Mammary epithelial cell (primary cell): ENCODE measurements at places on chromosomes 13 and 19.

GRCh38 chr13:97938706-97939475 is 14.6 kb upstream of the IPO5 start:
- DNase-seq = no peak

DNA sequence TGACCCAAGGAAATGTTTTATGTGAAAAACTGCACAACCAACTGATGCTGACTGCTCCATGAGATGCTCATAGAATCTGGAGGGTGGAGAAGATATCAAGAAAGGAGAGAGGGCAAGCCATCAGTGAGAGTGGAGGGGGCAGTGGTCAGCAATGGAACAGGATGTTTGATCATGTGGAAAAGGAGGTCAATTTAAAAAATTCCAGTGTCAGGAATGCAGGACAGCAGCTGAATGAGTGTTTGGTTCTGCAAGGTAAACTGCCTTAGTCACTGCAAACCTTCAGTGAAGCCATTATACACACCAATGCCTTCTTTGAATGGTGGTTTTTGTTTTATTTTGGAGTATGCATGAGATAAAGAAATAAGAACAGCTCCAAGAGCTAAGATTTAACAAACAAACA is 121.5 kb downstream of the FGF14 start:
- no peak for DNase-seq

DNA sequence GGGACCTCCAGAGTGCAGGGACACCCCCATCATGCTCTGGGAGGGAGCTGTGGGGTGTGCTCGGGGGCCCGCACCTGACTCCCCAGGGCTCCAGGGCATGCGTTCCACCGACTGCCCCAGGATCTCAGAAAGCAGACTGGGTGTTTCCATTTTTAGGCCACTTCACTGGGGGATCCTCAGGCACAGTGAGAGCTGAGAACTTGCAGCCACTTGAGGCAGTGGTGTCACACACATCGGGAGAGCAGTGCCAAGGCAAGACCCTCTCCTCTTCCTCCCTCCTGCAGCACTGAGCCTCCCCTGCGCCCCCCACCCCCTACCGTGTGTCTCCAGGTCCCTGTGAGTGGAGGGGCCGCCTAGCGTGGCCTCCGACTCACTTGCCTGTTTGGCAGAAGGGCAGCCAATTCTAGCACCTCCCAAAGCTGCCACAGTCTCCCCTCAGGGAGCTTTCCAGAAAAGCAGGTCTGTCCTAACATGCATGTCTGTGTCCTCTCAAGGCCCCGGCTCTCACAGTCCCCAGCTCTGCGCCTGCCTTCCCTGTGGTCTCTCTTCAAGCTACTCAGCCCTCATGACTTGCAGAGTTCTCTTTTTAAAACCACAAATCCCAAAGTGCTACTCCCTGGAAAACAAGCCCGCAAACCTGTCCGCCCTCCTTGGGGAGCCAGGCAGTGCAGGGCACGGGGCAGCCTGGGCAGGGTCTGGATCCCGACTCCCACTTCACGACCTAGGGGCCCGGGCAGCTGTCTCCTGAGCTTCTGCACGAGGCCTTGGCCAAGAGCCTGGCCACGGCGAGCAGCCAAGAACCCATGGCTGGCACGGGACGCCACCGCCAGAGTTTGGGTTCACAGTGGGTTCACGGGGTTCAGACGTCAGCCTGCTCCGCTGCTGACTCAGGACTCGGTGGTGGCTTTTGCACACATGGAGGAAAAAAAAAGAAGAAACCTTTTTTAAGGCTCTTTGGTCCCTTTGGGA is 94.1 kb downstream of the STK24 start:
- DNase-seq = peak; percentile 67

DNA sequence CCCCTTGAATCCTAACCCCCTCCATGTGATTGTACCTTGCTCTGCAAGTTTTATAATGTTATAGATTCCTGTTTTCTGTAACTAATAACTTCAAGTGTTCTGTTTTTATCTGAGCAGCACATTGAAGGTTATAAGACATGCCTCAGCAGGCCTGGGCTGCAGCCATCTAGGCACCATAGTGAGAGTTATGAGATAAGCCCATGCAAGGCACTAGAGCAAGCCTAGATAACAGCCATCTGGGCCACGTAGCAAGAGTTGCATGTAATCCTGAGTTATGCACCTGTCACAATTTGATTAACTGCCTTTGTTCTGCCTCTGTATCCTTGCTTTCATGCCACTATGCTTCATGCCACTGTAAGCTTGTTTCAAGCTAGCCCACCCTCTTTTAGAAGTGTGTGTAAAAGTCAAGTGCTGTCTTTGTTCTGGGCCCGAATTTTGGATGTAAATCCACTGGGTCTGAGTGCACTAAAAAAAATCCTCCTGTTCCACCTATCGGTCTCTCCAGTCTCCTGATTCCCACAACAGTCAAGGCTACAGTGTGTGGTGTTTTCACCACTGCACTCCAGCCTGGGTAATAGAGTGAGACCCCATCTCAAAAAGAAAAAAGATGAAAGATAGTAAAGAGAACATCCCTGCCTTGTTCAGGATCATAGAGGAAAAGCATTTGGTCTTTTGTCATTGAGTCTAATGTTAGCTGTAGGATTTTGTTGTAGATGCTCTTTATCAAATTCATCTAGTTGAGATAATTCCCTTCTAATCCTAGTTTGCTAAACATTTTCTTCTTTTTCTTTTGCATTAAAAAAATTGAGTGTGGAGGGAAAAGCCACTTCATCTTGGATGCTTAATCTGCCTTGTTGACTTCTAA is 16.0 kb upstream of the KBTBD6 start:
- DNase-seq = no peak

DNA sequence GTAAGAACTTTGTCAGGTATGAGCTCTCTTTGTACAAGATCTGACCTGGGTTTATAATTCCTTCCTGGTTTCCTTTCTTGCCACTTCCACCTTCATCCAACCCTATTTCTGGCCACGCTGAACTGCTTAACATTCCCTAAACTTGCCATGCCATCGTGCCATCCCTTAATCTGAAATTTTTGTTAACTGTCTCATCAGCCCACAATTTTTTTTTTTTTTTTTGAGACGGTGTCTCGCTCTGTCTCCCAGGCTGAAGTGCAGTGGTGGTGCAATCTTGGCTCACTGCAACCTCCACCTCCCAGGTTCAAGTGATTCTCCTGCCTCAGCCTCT is 144.6 kb downstream of the GGACT start:
- no peak for DNase-seq

DNA sequence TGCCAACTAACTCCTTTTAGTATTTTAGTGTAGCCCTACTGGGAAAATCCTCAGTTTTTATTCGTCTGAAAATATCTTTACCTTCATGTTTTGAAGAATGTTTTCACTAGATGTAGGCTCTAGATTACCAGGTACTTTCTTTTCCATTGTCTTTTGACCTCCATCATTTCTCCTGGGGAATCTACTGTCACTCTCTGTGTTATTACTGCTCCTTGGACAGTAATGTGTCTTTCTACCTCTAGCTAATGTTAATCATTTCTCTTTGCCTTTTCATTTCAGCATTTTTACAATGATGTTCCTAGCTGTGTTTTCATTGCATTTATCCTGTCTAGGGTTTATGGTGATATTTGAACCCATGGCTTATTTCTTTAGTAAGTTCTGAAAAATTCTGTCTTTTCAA is 61.9 kb downstream of the SPACA7 start:
- no peak for DNase-seq

DNA sequence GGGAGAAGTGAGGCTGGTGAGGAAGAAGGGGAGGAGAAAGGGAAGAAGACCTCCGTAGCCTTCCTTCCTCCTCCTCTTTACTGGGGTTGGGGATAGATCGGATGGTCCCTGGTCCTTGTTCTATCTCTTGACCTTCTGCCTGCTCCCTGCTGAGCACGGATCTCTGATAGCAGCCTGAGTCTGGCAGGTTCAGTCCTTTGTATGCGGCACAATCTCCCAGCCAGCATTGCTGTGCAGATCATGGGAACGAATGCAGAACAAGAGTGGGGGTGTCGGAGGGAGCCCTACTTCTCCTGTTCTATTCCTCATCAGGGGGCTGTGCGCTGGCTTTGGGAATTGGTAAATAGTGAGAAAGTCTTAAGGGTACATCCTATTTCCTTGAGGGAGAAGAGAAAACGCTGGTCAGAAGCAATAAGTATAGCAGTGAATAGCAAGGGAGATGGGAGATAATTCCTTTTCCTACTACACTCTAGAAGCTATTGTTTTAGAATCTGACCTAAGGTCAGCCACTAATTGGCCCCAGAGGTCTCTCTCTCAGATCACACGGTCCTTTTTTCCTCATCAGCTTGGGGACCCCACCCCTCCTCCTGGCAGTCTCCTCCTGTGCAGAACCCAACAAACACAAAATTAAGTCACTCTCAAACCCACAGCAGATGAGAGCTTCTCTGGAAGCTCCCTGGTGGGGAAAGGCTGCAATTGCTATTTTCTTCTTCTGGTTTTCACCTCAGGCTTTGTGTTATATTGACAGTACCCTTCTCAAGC is 41.0 kb downstream of the KL start:
- DNase-seq = peak; percentile 2

- DNase-seq = peak; percentile 45
These were observed 25.9 kb upstream of the MPHOSPH8 start for GRCh38 chr13:19607523-19608078.
